Central memory CD4-positive, alpha-beta T cell (primary cell): ENCODE measurements at places on chromosomes 5 and 9.

- DNase-seq = no peak
Measured at GRCh38 chr5:59845730-59846129, 47.8 kb downstream of the PDE4D start.

DNA sequence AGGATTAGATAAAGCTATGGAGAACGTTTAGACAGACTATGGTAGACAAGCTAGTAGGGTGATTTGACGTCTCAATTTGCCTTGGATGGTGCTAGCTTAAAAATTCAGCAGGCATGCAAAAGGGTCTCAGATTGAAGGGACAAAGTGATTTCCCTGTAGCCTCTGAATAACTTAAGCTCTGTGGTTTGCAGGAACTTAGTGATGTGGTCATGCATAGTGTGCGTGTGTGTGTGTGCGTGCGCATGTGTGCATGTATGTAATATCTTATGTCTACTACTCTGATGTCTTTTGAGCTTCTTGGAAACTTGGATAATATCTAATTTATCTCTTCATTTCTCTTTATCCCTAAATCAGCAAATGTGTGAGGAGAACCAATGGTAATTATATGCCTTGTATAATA, 183.6 kb upstream of the TNC start:
- DNase-seq = no peak

DNA sequence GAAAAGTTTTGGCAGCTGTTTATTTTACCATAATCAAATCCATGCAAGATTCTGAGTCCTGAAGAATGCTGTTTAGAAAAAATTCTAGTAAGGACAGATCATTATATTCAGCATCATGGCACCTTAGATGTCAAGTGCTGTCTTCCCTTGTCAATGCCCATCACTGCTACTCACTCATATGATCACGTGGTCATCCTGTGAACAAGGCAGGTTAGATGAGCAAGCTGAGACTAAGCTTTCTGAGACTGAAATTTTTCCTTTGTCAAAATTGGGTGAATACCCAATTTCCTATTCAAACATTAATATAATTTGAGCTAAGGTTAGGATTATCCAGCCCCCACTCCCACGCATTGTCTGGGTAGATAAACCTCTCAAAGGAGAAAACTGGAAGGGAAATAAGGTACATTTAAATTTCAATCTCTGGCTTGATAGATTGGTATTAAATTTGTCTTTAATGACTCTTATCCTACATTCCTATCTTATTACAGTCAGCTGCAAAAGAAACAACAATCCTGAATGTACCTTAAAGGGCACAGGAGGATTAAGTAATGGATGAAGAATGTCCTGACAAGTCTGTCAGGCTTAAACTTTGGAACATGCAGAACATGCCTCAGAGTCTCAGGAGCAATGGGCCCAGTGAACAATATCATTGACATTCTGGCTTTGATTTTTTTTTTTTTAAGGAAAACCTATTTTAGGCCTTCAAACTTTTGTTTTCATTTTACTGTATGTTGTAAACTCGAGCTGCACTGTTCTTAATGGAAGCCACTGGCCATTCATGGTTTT, 148.7 kb upstream of the RANBP3L start:
- DNase-seq = no peak

- no peak for DNase-seq
Measured at GRCh38 chr5:28729067-28729466, 1690.7 kb upstream of the CDH9 start.

DNA sequence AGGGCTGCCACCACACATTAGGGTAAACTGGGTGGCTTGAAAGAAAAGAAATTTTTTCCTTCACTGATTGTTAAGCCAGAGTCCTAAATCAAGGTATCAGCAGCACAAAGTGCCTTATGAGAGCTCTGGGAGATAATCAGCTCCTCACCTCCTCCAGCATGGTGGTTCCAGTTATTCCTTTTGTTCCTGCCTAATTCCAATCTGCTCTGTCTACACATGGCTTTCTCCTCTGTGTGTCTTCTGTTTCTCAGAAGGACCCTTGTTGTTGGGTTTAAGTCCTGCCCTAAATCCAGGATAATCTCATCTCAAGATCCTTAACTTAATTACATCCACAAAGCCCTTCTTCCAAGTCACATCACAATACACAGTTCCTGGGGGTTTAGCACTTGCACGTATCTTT, 1352.0 kb upstream of the CDH9 start:
- DNase-seq = no peak

- no peak for DNase-seq
Measured at GRCh38 chr5:6943197-6944112, 230.2 kb downstream of the TENT4A start.

DNA sequence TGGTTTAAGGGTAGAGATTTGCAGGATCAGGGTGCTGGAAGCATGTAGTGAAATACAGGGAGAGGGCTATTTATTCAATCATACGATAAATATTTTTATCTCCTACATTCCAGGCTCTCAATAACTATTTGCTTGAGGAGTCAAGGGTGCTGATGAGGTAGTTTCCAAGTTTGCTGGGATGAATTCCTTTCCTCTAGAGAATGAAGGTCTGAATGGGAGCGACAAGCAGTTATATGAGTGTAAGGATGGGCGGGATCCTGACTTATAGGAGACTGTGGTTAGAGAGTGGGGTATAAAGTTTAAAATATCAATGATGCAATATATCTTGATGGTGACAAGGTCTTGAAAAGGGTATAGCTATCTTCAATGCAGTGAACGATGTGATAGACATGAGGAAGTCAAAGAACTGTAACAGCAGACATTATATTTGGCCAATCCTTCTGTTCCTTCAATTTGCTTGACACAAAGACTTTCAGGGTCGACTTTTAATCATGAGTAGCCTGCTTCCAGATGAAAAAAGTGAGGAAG, 201.1 kb upstream of the HAPLN1 start:
- DNase-seq = no peak

GRCh38 chr5:36237751-36238150, 4.0 kb downstream of the NADK2 start:
- no peak for DNase-seq

GRCh38 chr5:141762790-141763368, 80.8 kb upstream of the ARAP3 start:
- DNase-seq = no peak

GRCh38 chr5:132901036-132901435, 27.6 kb downstream of the LEAP2 start:
- DNase-seq = no peak

DNA sequence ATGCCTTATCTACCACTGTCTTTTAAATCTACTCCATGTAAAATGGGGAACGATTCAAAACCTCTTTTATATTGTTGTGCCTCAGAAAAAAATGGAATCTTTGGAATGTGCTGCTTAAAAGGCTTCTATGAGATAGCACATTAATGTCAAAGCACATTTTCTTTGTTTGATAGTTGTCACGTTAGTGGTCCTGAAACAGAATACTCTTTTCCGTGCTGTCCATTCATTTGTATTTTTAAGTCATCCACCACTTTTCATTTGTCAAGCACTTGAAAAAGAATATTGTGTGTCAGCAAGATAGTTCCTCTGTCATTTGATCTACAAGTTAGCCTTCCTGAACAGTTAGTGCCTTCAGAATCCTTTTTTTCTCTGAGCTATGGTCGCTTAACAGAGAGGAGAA, 246.9 kb downstream of the MAST4 start:
- DNase-seq = no peak
